IPS DF 6.9 (cell line): ENCODE measurements at places on chromosomes 5 and 9.

- no peak for DNase-seq
Measured at GRCh38 chr5:60685028-60685427, 14.9 kb downstream of the DEPDC1B start.

GRCh38 chr9:16202914-16203728 is 650.3 kb downstream of the CCDC171 start:
- no peak for DNase-seq

DNA sequence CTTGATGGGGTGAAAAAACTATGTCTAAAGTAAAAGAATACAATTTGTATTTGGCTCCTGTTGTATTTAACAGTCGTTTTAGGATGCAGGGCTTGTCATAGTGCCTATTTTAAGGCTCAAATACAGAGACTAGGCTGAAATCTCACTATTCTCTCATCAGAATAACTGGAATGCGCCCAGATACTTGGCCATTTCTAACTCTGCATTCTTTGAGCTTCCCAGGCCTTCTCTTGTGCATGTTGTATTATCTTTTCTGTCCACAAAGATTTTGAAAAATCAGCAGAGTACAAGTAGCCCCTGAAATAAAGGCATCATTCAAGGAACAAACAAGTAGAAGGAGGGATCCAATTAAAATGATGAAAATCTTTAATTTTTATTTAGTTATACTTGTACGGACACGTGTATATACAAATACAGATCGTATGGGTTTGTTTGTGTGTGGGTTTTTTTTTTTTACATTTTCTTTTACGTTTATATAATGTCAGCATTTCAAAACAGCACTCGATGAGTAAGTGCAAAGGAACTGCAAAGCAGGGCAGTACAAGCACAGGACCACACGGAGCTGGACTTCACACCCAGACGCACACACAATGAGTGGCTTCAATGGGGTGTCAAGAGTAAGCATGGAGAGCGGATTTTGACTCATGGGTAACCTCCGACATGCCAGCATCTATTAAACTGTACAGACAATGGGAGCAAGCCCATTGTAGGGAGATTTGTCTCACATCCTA is 294.0 kb downstream of the EFNA5 start:
- no peak for DNase-seq

DNA sequence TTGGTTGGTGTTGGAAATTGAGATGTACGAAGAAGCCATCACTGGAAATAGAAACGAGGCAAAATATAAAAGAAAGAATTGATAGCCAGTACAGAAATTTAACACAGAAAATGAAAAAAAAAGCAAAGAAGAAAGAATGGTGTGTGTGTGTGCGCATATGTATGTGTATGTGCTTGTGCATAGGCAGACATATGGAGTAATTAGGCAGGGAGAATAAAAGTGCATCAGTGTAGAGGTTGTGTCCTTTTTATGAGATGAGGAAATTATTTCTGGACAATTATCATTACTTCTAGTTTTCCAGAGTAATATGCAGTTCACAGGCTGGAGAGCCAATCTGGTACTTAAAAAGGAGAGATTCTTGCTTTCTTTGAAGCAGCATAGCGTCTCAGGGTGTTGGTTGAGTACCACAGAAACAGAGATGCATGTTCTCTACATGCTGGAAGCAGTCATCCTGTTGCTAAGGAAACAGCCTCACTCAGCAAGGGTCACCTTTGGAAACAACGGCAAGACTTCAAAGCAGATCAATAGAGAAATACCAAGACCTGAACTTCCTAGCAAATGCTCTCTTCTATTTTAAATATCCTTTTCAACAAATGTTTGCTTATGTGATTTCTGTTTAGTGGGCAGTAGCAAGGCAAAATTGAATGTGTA is 172.7 kb downstream of the TAF11L14 start:
- no peak for DNase-seq

DNA sequence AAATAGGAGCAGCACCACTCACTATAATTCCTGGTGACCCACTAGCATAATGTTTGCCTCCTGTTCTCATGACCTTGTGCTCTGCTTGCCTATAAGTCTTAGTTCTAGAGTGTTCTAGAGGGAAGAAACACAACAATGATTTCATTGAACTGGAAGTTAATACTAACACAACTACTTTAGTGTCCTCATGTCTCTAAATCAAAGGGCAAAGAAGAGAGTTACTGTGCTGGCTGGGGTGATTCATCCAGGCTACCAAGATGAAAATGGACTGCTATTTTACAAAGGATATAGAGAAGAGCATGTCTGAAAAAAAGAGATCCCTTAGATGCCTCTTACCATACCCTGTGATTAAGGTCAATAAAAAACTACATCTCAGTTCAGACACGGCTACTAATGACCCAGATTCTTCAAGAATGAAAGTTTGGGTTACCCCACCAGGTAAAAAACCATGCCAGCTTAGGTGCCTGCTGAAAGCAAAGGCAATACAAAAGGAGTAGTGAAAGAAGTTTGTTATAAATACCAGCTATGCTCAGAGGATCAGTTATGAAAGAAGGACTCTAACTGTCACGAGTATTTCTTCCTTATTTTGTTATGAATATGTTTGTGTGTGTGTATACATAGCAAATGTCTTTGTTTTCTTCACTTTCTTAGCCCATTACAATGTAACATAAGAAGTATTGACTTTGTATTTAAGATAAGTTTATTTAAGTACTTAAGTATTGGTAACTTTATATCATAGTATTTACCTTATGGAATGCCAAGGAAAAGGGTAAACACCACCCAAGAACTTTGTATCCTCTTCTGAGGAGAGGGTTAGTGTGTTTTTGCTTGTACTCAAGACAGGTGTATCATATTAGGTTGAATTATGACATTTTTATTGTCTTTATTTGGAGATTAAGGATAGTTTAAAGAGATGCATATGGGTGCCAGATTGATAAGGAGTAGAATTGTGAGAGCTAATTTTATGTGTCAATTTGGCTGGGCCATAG is 314.1 kb upstream of the PTGER4 start:
- no peak for DNase-seq

GRCh38 chr9:122263699-122264349 is 816 bp downstream of the RBM18 start:
- no peak for DNase-seq

GRCh38 chr9:4086119-4087090 is 213.5 kb downstream of the GLIS3 start:
- DNase-seq, result no peak

GRCh38 chr9:135766251-135766650 is 64.3 kb downstream of the KCNT1 start:
- no peak for DNase-seq

DNA sequence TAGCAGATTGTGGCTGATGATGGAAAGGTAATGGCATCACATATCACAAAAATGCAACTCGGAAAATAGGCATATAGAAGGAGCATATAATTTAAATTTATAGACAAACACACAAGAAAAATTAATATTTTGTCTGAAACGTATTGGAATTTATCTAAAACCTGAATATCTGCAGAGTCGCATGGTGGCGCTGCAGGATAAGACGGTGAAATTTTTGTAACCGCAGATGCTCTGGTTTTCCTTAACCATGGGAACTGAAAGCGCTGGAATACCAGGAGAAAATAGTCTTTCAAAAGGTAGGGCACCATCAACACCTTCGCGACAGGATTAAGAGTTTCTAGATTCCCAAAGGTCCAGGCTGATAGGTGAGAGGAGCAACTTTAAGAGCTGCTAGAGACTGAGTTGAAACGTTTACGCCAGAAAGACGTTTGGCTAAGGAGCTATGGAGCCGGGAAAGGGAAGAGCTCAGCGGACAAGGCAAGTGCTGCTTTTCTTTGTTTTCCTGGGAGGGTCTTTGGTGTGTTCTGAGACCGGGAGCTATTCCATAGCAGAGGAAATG is 11.0 kb upstream of the PCDHB15 start:
- no peak for DNase-seq

DNA sequence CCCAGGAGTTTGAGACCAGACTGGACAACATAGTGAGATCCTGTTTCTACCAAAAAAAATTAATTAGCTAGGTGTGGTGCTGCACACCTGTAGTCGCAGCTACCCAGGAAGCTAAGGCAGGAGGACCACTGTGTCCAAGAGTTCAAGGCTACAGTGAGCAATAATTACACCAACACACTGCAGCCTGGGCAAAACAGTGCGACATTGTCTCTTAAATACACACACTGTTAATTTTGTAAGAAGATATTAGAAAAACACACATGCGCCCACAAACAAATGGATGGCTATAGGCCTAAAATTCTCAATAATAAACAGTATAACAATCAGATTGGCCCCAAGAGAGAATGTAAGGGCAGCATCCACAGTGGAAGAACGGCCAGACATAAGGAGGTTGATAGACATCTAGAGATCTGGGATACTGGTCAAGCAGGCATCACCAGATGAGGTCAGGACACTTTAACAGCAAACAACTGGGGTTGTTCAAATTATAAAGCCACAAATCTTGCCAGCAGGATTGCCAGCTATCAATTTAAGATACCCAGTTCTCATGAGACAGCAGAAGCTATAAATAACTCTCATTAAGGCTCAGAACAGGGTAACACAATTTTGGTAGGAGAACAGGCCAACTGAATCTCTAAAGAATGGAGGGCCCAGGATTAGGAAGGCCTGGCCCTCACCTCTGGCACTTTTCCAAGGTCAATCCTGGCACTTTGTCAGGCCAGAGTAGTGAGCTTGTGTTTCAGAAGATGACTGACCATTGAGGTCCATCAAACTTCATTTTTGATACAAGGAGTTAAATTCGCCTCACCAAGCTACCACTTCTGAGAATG is 29.5 kb downstream of the GOLPH3 start:
- DNase-seq, result no peak

DNA sequence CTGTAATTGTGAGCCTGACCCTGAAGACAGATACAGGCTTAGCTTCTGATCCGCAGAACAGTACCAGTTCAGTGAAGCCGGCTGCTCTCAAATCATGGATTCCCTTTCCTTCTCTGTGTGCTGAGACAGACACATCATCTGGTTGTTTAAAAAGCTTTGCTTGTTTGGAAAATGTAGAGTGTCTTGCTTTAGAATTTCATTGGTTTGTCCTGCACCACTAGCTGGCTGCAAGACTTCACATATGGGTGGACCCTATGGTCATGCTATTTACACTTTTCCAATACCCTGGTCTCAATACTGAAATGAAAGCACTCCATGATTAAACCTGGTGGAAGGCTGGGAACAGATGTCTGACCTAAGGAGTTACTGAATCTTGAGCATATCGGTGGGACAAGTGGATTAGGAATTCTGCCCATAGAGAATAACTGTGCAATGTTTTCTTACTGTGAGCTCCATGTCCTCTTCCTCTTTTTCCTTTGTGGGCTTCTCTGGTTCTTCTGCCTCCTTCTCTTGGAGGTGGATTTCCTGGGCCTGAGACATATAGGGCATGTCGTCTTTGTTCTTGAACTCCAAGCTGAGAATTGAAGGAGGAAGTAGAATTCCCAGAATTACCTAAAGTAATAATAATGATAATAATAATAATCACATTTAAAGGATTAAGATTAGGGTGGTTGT is 201.1 kb upstream of the KLF9 start:
- no peak for DNase-seq

DNA sequence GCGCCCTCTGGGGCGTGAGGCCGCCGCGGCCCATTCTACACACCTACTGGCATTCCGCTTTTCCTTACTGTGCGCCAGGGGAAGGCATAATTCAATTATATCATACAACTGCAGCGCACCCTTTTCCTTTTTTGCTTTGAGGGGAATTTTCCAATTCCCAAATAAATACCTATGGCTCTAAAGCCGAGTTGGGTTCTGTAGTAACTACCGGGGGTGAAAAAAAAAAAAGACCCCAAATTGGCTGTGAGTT is 34.1 kb upstream of the NFIB start:
- no peak for DNase-seq

DNA sequence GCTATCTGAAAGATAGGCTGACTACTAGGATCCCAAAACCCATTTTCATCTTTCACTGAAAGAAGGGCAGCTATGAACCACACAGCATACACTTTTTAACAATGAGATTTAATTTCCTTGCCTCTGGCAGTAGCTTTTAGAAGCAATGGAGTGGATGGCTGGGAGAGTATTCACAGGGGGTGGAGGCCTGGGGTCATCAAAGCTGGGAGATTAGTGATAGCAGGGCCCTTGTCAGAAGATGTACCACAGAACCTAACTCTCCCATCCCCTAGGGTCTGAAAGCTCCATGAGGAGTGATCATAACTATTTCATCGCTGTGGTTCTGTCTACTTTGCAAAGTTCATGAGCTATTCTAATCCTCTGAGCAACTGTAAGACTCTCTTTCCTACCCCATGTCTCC is 332.2 kb downstream of the PRELID2 start:
- DNase-seq, result no peak

- DNase-seq, result no peak
Measured at GRCh38 chr9:114757395-114757794, 48.4 kb downstream of the TNFSF15 start.

- no peak for DNase-seq
Measured at GRCh38 chr9:132141948-132142594, 19.8 kb upstream of the NTNG2 start.

- no peak for DNase-seq
Measured at GRCh38 chr5:115289104-115289503, 7.3 kb downstream of the CCDC112 start.

- no peak for DNase-seq
Measured at GRCh38 chr5:14182761-14183160, 39.6 kb downstream of the TRIO start.

- no peak for DNase-seq
Measured at GRCh38 chr9:14214065-14214684, 99.8 kb downstream of the NFIB start.

DNA sequence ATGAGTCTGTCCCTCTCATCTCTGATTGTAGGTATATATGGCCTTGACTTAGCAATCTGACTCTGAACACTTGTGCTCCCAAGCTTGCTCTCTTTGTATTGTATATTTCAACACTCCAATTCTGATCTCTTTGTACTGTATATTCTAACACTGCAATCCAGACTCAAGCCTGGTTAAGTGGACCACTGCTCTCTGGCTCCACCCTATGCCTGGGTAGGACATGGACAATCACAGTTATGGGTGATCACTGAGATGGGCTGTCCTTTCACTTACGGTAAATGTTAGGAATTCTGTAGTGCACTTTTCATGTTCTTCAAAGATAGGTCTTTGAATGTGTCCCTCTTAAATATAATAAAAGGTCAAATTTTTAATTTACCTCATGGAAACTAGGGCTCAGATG is 165.1 kb downstream of the TLR4 start:
- no peak for DNase-seq

GRCh38 chr9:126151686-126152134 is 174.9 kb upstream of the MVB12B start:
- DNase-seq, result no peak

DNA sequence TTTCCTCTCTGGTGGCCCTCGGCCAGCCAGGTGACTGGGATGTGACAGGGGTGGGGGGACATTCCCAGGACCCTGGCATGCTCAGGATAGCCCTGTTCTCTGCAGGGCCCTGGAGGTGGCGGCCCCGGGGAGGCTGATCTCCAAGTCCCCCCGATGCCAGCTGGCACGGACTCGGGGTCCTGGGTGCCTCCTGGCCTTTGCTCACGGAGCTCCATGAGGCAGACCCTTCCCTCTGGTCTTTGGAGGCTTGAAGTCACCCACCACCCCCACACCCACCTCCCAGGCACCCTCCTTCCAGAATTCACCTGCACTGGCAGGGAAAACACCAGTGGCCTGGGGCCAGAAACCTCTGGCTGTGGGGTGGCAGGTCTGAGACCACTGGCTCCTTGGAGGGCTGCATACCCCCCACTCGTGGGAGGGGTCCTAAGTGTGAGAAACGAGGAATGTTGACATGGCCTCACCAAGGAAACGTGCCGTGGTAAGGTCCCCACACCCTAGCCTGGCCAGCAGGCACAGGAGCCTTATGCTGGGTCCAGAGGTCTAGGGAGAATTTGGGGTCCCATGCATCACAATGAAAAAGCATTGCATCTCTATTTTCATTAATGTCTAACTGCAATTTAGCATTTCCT is 130.8 kb upstream of the FAM120A start:
- DNase-seq, result no peak
